NCI-H1105 treated with DMSO at 0.1 percent for 48 hours (cell line): ENCODE measurements at places on chromosomes 4 and X.

DNA sequence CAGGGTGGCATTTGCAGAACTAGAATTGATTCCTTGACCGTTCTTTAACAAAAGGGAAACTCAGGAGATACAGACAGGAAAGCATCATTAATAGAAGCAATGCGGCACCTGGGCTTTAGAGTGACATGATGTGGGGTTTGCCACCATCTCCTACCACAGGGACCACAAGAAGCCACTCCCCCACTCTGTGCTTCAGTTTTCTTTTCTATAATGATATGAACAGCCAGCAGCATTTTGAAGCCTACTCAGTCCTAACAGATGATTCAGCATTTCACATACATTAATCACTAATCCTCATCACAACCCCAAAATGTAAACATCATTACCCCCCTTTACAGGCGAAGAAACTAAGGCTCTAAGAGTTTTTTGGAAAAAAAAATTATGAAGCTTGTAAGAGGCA, 22.9 kb downstream of the CCDC149 start:
- DNase-seq: no peak

GRCh38 chr4:106583567-106583966, 215.0 kb upstream of the GIMD1 start:
- DNase-seq: no peak

DNA sequence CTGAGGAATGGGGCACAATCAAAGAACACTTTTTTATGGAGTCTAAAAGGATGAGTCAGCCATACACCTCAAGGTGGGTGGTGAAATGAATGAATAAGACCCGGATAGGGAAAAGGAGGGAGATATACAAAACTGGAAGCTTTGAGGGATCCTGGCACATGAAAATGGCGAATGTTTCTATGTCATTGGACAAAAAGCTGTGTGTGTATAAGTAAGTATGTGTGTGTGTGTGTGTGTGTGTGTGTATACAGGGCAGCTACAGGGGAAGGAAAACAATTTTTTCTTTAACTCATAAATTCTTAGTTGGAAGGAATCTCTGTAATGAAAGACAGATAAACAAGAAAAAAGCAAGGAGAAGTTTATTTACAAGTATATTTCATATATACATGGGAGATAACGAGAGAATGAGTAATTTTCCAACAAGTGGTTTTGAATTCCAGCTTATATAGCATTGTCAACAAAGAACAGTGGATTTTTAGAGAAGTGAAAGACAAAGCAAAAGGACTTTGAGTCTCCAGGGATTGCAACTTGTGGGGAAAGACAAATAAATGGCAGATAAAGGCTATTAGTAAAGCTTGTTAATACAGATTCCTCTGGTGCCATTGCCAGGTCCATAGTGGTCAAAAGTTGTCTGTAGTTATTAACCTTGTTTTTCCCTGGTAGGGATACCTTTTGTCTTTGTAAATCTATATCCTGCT, 99.7 kb downstream of the MMRN1 start:
- DNase-seq: no peak

GRCh38 chr4:128338634-128339355, 51.2 kb upstream of the PGRMC2 start:
- no peak for DNase-seq

DNA sequence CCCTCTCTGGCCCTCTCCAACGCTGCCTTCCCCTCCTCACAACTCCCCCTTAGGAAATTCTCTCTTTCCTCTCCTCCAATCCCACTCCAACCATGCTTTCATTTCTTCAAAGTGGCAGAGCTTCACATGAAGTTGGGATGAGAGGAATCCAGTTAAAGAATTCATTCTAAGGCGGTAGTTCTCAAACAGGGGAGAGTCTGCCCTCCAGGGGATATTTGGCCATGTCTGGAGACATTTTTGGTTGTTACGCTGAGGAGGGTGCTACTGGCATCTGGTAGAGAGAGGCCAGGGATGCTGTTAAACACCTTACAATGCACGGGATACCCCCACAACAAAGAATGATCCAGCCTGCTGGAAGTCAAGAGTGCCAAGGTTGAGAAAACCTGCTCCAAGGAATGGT, 40.5 kb upstream of the PHKA2 start:
- no peak for DNase-seq
